Fibroblast of the aortic adventitia (primary cell): ENCODE measurements at places on chromosomes 4 and X. TPM values are rescaled to one million over a fixed set of nuclear protein-coding genes. Genes with fewer than 3 reads are reported as not detected.

- DNase-seq: peak; percentile 62
Observed at GRCh38 chrX:109533631-109534030, 3.0 kb upstream of the NXT2 start.

DNA sequence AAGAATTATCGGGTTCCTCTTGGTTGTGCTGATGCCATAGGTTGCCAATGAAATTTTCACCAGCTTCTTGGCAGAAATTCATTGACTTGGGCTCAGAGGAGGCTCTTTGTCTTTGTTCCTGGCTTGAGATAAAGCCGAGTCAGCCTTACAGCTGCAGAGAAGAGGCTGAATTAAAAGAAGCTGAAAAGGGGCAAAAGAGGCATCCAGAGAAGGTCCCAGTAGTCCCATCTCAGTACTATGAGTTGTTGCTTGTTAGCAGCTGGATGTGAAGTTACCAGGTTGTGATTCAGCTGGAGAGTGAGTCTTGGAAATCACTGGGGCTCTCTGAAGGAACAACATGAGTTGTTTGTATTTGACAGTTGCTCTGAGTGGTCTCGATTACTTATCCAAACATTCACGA is 59.7 kb downstream of the SMAD1 start:
- DNase-seq: no peak

DNA sequence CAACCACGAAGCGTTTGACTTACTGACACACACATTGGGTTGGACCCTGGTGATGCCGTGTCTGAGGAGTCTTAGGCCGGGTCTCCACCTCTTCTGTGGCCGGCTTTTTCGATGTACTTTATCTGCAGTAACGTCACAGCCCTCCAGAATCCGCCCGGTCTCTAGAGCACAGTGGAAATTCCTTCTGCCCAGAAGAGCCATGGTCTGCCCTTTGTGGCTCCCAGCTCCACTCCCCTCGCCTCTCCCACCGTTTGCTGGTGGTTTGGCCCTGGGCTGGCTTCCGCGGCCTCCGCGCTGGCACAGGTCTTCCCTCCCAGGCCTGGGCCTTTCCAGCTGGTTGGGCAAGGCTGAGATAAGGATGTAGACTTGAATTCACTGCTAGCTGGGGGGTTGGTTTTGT is 4.3 kb downstream of the MAEA start:
- DNase-seq: peak; percentile 38

- DNase-seq: no peak
Observed at GRCh38 chr4:14834382-14834781, 167.9 kb upstream of the CPEB2 start.

TET2 gene
- total RNA-seq: 5.3 and 18.6 TPM in 2 replicates

BST1 gene
- total RNA-seq: 19.7 and 54.9 TPM in 2 replicates

DNA sequence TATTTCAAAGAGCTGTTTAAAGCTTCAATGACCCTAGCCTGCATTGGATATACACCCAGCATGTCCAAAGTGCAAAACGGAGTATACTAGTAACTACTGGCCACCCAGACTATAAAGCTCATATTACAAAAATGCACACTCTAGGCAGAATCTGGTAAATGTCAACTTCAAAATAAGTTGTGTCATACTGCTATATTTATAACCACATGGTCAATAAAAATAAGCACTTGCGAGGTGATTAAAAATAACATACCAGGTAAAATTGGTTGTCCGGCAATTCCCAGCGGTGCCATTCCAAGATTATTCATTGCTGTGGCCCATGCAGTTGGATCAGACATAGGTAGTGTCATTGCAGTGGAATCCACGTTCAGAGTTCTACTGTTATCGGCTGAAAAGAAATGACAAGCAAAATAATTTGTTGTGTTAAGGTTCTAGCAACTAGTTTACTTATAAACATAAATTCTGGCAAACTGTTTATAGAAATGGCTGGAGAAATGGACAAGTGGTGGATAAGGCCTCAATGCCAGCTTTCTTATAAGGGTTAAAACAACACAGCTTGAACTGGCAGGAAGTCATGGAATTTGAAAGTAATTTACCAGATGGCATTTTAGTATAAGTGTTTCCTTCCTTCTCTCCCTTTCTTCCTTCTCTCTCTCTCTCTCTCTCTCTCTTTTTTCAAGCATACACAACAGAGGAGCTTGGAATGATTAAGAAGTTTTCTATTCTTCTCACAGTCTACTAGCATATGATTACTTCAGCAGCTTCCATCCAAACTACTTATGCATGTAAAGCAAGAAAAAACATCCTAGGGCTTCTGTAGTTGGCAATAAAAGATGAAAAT is 199.9 kb downstream of the ENOX2 start:
- DNase-seq: peak; percentile 19

DNA sequence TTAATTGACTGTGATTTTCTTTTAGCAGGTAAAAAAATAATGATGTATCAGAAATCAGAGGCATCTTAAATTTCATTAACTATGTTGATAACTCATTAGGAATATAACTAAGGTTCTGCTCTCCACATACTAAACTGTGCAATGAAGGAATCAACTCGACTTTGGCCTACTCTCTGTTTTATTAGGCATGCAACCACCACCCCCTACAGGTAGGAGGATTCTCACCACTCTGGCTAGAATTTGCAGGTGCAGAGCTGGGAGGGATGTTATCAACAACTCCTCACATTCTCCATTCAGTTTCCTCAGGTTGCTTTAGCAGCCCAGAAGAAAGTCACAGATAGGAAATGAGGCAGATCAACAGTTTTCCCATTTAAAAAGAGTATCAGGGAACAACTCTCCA is 160.1 kb downstream of the COX18 start:
- peak; percentile 34 for DNase-seq

ETDA gene
- not detected in 2 replicates for total RNA-seq

- no peak for DNase-seq
Observed at GRCh38 chr4:119667802-119668201, 39.2 kb upstream of the PDE5A start.

MAGEA9B gene
- total RNA-seq: not detected in 2 replicates

- peak; percentile 36 for DNase-seq
Observed at GRCh38 chrX:3940000-3940610, 226.7 kb upstream of the PRKX start.

L1CAM gene
- total RNA-seq: 0.36 and 1.6 TPM in 2 replicates

DNA sequence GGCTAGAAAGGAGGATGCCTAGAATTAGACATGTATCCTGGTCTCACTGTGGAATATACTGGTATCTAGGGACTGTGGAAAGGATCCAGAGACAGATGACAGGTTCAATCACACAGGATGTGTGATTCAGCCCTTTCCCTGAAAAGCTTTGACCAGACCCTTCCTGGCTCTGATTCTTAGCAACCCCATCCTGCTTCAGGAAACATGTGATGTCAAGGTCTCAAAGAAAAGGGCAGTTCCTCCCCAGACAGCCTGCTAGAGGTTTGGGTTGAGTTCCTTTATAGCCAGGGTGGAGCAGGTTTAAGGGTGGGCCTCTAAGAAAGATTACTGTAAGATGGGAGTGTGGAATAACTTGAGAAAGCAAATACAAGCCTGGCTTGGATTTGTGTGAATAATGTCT is 3.0 kb downstream of the BMP15 start:
- DNase-seq: no peak

GRCh38 chr4:72666910-72667309 is 97.9 kb upstream of the ADAMTS3 start:
- no peak for DNase-seq

THOC2 gene
- 96.7 and 108 TPM in 2 replicates for total RNA-seq

DNA sequence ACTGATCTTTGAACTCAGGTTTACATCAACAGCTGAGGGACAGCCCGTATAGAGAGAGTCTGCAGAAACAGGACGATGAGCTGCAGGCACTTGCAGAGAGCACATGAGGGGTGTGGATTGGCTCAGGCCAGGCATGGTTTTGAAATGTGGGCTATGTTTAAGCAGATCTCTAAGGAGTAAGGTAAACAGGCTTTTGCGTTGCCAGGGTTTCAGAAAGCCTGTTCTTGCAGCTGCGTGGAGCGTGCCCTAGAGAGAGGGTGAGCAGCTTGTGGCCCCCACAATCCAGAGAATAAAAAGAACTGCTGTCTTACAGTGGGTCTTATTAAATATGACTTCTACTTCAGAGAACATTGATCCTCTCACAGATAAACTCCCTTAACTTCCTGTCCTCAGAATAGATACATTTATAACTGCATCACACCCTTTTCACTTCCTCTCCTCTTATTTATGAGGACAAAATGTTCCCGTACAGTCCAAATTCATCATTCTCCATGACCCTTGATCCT is 64.1 kb downstream of the TMA16 start:
- no peak for DNase-seq

NSG1 gene
- total RNA-seq: 0.09 and 2.7 TPM in 2 replicates

- DNase-seq: peak; percentile 53
Observed at GRCh38 chr4:105106426-105106825, 40.2 kb upstream of the TET2 start.

NFKB1 gene
- 17.3 and 21.3 TPM in 2 replicates for total RNA-seq

GRCh38 chr4:28004520-28004919 is 1143.9 kb downstream of the STIM2 start:
- DNase-seq: no peak

- no peak for DNase-seq
Observed at GRCh38 chrX:4994855-4995254, 1233.8 kb downstream of the NLGN4X start.
